Non-pigmented ciliary epithelial cell (primary cell): ENCODE measurements at places on chromosomes 2 and 18.

GRCh38 chr2:180227461-180227860 lies 220.4 kb upstream of the CWC22 start:
- no peak for DNase-seq

DNA sequence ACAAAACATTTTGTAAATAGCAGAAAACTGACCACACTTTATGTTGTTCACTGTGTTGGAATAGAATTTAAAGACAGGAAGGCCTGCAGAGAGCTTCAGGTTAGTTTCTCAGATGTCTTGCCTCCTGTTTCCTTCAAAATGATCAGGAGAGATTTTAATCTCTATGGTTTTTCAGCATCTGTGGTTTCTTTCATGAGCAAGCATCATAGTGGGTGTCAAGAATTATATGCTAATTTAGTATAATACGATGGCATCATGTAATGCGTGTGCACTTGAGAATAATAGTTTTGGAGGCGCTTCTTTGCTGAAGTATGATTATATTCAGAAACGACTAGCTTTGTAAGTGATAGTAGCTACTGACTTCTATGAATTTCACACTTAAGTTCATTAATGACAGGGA lies 149.9 kb downstream of the PLCL1 start:
- no peak for DNase-seq

DNA sequence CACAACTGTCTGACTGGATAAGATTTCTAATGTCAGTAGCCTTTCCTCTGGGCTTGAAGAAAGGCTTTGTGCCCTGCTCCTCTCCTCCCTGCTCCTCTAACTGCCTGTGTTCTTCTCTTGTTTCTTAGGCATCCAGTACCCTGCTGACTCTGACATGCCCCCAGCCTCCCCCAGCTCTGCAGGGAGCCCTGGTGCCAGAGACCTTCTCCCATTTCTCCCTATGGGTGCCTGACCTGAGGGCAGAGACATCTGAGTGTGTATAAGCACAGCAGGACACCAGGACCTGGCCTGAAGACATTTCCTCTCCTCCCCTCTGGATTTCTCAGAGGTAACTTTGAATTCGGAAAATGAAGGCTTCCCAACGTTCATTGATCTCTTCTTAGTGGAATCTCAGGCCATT lies 23.6 kb downstream of the RNF144A start:
- DNase-seq: no peak

GRCh38 chr2:4937550-4937949 lies 754.6 kb upstream of the SOX11 start:
- no peak for DNase-seq

DNA sequence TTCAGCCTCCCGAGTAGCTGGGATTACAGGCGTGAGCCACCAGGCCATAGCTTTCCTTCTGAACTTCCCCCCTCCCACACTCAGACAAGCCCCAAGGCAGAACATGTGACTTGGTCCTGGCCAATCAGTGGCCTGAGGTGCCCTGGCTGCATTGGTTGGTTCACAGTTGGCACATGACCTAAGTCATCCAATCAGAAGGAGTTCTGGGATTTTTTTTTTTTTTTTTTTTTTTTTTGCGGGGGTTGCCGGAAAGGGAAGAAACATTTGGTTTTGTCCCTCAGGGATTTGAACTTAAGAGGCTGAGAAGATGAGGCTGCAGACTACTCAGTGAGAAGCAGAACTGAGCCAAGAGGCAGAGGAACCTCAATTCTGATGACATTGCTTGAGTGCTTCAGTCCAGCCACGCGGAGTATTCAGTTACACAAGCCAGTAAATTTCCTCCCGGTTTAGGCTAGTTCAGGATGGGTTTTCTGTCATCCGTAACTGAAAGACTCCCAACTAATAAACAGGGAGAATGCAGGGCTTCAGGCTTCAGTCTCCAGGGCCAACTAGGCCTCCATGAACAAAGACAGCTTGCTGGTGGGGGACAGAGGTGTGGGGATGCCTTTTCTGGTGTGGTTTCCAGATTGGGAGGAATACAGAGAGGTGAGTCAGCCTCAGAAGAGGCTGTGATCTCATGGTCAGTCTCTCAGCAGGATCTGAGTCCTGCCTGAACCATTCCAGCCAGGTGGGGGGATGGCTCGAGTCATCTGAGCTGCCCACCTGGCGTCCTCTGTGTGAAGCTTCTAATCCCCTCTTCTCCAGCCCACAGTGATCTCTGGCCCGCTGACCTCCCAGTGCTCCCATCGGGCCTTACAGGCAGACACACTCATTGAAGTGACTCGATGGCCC lies 9.2 kb downstream of the PTMA start:
- no peak for DNase-seq

- no peak for DNase-seq
These were observed 105.7 kb downstream of the MSH2 start for GRCh38 chr2:47508641-47509040.

- DNase-seq: no peak
These were observed 34.8 kb downstream of the CACNB4 start for GRCh38 chr2:152064001-152064400.

DNA sequence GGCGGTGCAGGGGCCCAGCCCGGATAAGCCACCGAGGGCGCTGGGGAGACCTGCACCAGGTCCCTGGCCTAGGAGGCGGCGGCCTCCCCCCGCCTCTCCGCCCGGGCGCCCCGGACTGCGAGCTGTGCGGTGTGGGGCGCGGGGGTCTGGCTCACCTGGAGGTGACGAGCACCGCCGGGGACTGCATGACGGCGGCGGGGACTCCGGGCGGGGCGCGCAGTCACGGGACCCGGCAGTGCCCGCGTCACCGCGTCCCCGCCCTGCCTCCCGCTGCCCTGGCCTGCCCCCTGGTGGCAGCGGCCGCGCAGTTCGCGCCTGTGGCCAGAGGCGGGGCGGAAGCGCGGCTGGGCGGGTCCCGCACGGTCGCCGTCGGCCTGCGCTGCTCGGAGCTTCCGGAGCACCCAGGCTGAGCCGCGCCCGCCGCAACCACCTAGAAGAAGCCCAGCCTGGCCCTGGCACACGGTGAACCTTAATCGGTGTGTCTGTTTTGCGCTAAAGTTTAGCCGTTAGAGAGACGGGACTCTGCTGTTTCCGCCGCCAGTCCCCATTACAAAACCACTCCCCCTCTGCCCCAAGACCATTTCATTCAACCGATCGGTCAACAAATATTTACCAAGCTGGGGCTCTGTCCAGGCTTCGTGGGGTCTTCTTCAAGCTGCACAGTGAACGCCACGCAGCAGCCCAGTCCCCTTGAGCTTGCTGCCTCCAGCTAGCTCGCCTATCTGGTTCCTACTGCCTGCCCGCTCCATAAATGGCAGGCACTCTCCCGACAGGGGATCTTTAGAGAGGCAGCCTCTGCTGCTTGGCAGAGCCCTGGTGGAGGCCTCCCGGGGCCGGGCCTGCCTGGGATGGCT lies at the start of gene HS1BP3:
TSS of gene HS1BP3 (minus strand) at position 222 of the 854 bp plus-strand sequence. CDS start at position 187, 35 bp downstream.
- DNase-seq: no peak

GRCh38 chr2:10124538-10125045 lies 2.1 kb downstream of the RRM2 start:
- peak; percentile 46 for DNase-seq

GRCh38 chr2:84711651-84712050 lies 169.2 kb downstream of the TRABD2A start:
- DNase-seq: no peak

DNA sequence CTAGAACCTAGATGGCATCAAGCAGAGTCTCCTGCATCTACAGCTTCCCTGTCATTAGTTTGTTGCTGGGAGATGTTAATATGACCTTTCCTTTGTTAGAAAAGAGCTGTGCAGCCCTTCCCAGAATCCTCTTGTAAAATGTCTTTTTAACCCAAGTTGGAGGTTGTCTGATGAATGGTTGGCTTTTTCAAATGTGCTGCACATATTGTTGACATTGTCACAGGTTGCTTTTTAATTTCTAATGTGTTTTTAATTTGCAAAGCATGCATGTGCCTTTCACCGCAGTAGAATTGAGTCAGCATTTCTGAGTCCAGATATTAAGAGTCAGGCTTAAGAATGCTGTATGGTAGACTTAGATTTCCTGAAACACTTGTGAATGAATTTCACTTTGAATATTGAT lies 120.8 kb downstream of the GREB1L start:
- no peak for DNase-seq

GRCh38 chr18:21672521-21673267 lies 31.9 kb downstream of the ABHD3 start:
- DNase-seq: no peak

DNA sequence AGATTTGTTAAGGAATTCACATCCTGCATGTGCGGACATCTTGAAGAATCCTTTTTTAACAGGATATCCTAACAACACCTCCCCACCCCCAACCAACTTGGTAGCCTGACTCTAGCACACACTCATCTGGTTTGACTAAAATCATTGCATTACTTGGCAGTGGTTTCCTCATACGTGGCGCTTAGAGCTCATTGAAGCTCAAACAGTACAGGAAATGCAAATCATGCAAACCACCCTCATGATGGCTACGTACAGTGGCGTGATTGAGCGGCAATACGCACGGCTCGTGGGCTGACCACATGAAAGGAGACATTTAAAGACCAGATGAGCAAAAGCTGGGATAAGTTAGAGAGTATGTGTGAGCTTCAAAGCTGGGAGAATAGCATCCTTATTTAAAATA lies 336.2 kb downstream of the ZEB2 start:
- DNase-seq: peak; percentile 89
